Brain (organoid and tissue), 16 donors: ENCODE measurements at places on chromosomes 12 and 14.

GRCh38 chr14:92287987-92288386, 35.0 kb upstream of the SLC24A4 start:
- no peak for DNase-seq

GRCh38 chr14:38430522-38430921, 174.6 kb upstream of the CLEC14A start:
- DNase-seq: no peak

DNA sequence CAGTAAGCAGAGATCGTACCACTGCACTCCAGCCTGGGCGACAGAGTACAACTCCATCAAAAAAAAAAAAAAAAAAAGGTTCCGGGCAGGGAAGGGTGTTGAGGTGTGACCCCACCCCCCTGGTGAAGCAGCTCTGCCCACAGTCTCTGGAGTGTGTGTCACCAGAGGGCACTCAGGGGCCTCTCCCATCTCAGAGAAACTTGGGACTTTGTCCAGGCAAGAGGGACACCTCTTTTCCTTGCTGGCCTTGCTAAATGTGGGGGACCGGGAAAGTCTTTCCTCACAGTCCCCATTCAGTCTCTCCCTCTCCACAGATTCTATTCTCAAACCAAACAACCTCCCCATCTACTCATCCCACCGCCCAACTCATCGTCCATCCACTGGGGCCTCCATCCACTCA, 43.6 kb downstream of the RFLNA start:
- DNase-seq: no peak

DNA sequence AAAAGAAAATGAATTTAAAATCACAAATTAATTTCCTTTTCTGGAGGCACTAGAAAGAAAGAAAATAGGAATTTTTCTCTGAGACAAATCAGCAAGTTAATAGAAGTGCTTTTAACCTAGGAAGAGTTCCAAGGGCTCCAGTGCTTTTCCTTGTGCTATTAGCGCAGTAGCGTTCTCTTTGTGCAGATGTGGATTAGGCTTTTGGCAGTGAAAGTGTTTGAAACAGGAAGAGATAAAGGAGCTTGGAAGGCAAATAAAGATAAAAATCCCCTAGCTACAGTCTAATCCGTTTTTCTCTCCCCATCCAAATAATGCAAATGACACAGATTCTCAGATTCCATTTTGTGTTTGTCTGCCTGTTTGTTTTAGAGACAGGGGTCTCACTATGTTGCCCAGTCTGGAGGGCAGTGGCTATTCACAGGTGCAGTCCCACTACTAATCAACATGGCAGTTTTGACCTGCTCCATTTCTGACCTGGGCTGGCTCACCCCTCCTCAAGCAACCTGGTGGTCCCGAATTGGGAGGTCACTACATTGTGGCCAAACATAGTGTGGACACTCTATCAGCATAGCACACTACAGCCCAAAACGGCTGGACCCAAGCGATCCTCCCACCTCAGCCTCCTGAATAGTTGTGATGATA, 166.1 kb downstream of the PAWR start:
- peak; percentile 9 for DNase-seq

DNA sequence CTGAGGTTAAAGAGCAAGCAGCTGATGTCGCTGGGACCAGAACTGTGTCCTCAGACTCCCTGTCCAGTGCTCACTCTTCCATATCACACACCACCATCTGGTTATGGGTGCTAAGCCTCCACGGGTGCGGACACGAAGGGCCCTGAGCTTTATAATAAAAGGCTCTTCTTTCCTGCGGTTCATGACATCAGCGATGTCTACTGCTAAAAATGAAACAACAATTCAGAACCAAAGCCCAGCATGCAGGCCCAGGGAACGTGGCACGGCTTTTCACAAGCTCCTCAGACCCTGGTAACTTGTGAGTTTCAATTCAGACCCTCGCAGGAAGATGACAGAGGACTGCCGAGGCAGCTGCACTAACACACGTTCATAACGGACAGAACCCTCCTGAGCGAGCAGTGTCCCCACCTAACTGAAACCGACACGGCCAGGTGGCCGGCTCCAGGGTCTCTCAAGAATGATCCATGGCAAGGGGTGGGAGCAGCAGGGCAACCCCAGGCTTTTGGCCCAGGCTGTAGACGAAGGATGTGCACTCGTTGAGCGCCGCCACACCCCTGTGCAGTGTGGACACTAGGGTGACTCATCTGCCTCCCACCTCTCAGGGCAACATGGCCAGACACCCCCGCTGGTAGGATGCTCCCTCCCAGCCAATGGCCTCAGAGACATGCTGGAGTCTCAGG, 180.3 kb downstream of the CALM1 start:
- DNase-seq: no peak

DNA sequence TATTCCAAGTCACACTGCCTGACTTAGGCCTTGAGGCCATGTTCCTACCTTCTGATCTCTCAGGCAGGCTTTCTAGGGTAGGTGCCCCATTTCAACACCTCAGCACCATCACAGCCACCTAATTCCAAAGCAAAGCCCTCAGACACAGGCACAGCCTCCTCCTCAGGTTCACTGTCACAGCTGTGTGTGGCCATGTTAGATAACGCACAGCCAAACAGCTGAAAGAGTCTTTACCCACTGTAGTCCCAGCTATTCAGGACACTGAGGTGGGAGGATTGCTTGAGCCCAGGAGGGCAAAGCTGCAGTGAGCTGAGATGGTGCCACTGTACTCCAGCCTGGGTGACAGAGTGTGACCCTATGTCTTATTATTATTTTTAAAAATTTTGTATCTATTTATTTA, 7.3 kb upstream of the TMEM229B start:
- no peak for DNase-seq

DNA sequence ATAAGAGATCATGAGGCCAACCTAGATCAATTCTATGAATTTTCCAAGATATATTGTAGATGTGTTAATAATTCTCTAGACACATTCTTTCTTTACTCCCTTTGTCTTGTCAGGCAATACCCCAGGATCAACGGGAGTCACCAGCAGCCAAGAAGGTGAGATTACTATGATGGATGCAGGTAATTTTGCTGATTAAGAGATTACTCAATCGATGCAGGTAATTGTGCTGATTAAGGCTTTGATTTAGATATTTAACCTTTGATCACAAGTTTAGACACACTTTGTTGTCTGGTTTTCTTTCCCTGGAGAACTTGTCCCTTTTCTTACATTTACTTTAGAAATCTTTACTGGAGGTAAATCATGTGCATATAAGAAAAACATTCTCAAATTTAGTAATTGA, 134.3 kb upstream of the CNTN1 start:
- no peak for DNase-seq

- no peak for DNase-seq
These were observed 4.2 kb downstream of the MLXIP start for GRCh38 chr12:122082621-122083356.

DNA sequence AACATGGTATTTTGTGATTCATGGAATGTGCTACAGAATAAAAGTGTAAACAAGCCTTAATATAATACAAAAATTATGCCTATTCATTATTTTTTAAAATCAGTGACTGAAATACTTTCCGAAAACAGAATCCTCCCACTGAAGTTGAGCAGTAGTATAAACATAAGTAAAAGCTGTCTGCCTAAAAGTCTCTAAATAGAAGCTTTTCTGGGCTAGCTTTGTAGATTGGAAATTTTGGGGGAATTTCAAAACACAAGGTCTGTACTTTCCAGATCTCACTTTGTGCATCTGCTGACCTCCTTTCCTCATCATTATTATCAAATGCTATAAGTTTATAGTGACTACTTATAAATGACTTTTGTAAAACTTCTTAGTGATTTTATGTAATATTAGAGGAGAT, 80.4 kb upstream of the TRHDE start:
- no peak for DNase-seq

- no peak for DNase-seq
These were observed 111.5 kb upstream of the TMPO start for GRCh38 chr12:98403936-98404335.

DNA sequence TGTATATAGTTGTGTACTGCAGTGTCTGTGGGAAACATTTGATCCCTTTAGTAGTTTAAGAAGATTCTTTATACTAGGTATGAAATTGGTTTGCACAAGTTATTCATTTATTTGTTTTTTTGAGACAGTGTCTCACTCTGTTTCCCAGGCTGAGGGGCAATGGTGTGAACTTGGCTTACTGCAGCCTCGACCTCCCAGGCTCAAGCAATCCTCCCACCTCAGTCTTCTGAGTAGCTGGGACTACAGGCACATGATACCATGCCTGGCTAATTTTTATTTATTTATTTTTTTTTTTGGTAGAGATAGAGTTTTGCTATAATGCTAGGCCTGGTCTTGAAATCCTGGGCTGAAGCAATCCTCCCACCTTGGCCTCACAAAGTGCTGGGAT, 209.4 kb downstream of the RASSF9 start:
- DNase-seq: no peak

DNA sequence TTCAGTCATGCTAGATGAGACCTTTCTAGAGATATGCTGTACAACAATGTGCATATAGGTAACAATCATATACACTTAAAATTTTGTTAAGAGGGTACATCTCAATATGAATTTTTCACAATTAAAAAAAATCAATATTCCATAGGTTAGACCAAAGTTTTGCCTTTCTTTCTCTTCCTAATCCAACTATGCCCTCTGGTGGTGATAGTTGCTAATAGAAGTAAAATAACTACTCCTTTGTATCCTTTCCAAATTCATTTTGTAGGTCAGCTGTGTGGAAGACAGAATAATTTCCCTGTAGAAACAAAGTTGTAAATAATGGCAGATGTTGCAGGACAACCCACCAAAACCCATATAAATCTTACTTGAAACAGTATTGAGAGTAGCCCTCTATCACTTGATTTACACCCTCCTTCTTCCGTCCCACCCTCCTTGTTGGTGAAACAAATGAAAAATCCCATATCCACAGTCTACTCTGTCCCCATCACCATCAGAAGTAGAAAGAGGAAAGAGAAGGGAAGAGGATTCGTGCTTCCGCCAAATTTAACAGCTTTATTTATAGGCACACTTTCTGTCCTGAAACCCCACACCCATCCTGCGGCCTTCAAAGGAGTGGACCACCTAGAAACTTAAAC, 34.2 kb upstream of the KICS2 start:
- DNase-seq: peak; percentile 90

DNA sequence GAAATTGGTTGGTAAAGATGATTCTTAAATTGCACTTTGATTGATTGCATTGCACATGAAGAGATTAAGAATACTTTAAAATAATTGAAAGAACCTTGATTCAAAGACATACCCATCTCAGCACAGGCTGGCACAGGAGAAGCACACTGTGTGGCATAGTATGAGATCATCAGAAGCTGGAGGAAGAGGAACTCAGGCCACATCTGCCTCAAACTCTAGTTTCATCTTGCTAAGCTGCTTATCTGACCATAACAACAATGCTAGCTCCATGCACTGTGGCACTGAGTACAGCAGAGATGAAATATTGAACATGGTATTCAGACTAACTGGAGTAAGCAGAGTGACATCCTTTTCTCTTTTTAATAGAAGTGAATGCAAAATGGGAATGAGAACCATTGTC, 99.1 kb downstream of the TBC1D30 start:
- DNase-seq: no peak

DNA sequence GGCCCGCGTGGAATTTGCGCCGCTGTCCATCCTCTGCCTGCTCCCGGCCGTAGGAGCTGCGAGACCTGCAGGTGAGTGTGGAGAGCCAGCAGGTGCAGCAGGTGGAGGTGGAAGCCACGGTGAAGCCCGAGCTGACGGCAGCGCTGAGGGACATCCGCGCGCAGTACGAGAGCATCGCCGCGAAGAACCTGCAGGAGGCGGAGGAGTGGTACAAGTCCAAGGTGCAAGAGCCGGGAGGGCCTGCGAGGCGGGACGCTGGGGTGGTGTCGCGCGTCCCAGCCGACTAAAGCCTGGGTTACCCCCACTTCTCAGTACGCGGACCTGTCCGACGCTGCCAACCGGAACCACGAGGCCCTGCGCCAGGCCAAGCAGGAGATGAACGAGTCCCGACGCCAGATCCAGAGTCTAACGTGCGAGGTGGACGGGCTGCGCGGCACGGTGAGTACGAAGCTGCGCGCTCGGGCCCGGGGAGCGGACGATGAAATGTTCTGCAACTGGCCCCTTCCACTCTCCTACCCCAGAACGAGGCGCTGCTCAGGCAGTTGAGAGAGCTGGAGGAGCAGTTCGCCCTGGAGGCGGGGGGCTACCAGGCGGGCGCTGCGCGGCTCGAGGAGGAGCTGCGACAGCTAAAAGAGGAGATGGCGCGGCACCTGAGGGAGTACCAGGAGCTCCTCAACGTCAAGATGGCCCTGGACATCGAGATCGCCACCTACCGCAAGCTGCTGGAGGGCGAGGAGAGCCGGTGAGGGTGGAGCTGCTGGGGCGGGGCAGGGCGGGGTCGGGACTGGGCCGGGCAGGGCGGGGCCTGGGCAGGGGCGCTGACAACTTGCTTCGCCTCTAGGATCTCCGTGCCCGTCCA, 2.1 kb downstream of the PRPH start:
- no peak for DNase-seq

DNA sequence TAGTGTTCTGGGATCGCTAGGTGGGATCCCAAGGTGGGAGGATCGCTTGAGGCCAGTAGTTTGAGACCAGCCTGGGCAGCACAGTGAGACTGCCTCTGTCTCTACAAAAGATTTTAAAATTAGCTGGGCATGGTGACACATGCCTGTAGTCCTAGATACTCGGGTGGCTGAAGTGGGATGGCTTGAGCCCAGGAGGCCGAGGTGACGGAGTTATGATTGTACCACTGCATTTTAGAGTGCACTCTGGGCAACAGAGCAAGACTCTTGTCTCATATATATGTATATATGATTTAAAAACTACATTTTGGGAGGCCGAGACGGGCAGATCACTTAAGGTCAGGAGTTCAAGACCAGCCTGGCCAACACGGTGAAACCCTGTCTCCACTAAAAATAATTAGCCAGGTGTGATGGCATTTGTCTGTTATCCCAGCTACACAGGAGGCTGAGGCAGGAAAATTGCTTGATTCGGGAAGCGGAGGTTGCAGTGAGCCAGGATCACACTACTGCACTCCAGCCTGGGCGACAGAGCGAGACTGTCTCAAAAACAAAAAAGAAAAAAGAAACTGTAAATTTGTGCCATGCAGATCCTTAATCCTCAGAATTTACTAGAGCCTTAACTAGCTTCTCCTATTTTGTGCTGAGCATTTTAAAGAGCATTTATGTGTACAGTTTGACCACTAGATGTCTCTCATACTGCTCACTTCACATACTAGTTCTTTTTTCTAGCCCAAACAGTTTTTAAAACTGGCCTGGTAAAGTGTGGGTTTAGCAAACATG, 114.8 kb downstream of the MON2 start:
- DNase-seq: peak; percentile 80

- DNase-seq: no peak
These were observed 9.3 kb downstream of the EVL start for GRCh38 chr14:100074431-100075100.

DNA sequence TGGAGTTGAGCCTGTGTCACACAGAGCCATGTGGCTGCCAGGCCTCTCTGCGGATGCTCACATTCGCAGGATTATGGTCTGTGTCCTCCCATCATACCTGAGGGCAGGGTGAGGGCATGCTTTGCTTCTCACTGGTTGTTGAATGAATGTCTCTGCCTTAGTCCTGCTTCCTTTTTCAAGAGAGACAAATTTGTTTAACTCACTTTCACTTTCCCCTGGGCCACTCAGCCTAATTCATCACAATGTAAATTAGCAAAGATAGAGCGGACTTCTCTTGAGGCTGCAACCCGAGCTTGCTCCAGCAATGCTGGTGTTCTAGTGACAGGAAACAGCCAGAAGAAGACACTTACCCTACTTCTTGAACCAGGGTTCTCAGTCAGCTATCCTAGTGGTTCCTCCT, 35.5 kb upstream of the PAX9 start:
- DNase-seq: no peak
